T-helper 9 cell (primary cell): ENCODE measurements at places on chromosomes 16 and 17.

DNA sequence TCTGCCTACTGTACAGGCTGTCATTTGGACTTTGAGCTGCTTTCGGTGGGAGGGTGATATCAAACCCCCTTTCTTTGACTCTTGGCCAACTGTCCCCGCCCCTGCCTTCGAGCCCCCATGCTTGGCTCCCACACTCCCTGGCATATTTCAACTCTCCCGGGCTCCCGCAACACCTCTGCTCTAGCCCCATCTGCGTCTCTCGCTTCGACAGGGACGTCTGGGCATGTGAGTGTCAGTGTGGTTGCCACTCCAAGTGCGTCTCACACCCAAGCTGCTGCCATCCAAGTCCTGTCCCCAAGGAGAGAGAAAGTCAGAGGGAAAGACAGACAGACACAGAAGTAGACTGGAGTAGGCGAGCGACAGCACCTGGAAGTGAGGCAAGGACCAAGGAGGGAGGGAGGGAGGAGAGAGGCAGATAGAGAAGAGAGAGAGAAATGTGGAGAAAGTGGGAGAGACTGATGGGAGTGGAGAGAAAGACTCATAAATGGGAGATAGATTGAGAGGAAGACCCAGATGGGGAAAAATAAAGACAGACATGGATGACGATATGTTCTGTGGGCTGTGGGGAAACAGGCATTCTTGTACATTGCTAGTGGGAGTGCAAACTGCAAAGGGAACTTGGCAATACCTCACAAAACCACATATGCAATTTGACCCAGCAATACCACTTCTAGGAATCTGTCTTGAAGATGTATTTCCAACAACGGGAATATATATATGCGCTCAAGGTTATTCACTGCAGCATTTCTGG, 11.8 kb downstream of the STARD3 start:
- DNase-seq = no peak

DNA sequence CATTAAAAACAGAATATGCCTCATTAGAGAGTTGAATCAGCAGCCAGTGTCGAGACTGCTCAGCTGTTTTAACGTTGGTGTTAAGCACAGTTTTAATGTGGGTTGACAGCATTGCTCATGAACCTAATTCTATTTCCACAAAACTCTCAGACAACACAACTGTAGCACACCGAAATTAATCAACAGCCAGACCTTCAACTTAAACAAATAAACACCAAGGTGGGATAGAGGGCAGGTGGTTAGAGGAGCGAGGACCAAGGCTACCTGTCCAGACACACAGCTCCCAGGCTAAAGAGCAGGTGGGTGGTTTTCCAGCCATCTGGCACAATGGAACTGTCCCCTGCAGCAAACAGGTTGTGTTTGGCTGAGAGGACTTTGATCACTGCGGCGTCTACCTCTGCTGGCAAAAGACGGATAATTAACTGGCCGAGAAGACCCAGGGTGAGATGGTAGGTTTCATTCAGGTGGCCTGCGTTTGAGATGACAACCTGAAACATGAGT, 69.6 kb upstream of the ATP2A3 start:
- DNase-seq = no peak

DNA sequence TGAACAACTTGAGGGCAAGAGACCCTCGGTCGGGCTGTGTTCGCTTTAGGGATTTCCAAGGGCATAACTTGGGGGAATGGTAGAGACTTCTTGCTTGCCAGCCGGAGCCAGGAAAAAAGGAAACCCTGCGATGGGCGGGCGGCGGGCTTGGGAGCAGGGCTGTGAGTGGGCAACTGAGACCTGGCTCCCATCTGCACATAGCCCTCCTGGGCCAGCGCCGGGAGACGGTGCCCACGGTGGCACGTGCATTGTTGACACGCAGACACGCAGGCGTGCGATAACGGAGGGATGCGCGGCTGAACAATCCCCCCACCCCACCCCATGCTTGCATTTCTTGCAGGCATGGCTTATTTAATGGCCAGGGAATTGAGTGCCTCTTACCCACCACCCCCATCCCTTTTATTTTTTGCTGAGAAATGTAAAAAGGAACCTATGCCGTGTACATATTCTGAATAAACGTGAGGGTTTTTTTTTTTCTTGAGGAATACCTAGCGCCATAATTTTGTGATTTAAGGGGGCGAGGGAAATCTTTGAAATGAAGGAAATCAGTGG, 17.1 kb upstream of the ZFHX3 start:
- DNase-seq = no peak

DNA sequence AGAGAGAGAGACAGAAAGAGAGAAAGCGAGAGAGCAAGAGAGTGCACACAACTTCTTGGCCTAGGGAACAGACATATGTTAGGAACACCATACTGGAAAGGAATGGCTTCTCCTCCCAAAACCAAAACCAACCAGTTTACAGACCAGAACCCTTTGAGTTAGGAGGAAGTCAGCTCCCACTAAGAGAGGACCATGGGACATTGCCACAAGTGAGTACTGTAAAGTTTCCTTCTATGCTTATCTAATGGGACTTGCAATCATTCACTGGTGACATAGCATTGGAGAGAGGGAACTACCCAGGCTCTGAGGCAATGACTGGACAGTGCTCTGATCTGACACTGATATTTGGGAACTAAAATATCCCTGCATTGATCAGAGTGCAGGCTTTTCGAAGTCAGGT, 32.4 kb downstream of the TBC1D3B start:
- no peak for DNase-seq

GRCh38 chr17:9259419-9259818, 238.1 kb downstream of the NTN1 start:
- no peak for DNase-seq

DNA sequence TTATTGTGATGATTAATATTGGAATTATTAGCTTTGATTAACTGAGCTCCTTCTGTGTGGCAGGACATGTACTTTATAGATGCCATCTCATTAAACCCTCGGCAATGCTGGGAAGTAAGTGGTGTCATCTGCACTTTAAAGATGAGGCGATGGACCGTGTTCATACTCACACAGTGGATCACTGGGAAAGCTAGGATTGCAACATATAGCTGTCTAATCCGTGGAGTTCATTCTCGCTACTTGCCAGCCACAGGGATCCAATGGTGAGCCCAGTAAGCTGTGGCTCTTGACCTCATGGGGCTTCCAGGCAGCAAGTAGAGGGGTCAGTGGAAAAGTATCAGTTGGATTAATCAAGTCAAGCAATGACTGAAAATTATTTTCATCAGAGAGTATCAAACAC, 587.9 kb downstream of the CDH13 start:
- no peak for DNase-seq

DNA sequence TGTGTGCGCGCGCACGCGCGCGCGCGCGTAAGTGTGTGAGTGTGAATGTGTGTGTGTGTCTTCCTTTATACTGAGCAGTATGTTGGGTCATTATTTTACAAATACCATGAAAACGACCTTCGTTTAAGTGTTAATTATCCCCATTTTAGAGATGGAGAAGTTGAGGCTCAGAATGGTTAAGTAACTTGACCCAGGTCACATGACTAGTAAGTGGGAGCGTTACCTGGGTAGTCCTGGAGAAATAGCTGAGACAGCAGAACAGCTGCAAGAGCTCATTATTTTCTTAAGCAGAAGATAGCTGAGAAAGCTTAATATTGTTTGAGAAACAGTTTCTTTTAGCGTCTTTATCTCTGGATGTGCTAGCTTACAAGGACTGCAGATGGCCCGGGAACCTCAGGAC, 78.8 kb downstream of the IRX3 start:
- no peak for DNase-seq

GRCh38 chr16:4570086-4570485, 13.9 kb downstream of the C16orf96 start:
- no peak for DNase-seq

- no peak for DNase-seq
Measured at GRCh38 chr16:70649300-70649699, 2.9 kb downstream of the IL34 start.

DNA sequence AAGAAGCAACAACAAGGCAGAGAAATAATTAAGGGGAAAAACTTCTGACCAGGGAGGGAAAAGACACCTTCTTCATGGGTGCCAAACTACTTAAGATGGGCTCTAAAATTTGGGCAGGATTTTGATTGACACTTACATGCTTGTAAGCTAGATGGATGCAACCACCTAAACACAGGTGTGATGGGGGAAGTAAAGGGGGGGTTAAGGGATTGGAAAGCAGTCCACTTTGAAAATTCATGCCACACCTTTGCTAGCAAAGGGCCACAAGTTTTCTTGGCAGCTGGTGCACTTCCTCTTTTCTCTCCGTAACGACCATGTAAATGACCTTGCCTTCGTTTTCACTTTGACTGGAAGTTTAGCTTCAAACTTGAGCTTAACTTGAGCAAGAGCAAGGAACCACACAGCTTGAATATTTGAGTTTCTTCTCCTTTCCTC, 14.3 kb upstream of the PRKAR1A start:
- no peak for DNase-seq

DNA sequence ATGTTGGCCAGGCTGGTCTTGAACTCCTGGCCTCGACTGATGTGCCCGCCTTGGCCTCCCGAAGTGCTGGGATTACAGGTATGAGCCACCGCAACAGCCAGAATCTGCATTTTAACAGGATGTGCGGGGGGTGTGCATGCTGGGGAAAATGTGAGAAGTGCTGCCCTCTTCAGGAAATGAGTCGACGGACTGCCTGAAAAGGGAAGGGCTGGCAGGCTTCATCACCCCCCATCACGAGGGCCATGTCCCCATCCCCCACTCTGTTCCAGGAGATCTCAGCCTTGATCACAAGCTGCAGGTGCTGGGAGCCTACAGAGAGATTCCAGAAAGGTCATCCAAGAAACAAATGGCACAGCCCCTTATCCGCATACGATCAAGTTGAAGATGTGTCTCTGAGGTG, 195.3 kb upstream of the RPL38 start:
- DNase-seq = no peak

GRCh38 chr16:47627721-47628120, 166.6 kb downstream of the PHKB start:
- no peak for DNase-seq

DNA sequence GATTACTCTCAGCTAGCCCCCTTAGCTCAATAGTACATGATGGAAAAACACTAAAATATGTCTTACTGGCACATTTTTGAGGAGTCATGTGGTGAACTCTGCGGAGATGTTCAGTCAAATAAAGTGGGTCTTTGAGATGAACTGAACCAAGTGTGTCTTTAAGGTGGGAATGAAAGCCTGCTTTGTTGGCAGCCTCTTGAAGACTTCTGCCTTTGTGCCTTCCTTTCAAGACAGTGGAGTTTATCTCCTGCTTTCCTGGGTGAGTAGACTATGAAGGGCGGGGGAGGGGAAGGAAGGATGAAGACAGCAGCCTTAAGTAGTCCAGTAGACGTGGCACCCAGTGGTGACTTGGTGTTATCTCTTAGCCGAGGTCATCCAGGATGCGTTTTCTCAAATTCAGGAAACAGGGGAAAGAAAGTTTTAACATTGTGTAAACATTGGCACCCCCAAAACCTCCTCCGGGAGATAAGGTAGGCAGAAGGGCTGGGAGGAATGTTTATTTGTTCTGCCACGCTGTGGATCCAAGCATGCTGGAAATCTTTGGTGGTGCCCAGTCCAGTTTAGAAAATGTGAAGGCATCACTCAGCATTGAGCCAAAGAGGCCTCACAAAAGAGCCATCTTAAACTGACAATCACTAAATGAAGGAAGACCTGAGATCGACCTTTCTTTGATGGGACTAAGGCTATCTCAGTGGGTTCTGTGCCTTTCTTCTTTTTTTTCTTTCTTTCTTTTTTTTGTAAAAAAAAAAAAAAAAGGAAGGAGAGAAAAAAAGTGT, 220.6 kb downstream of the FTO start:
- DNase-seq = no peak

DNA sequence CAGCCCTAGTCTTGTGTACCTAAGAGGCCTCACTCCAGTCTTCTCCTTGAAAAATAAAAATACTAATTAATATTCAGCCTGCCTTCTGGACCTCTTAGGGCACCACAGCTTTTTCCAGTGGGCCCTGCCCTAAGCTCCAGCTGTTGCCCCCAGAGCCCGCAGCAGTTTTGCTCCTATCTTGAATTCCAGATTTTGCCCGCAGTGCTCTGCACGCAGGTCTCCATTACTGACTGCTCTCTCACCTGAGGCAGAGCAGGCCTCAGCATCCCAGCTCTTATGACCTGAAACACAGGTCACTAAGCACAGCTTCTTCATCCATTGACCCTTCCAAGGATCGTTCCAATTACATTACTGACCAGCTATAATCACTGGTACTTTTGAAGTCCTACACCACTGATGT, 28.4 kb upstream of the NAGLU start:
- no peak for DNase-seq

- DNase-seq = peak; percentile 47
Measured at GRCh38 chr16:22161999-22162655, at the start of gene SDR42E2. Gene SDR42E2 (plus strand): TSS chr16:22162506. CDS start chr16:22165583, 3,077 bp downstream.

- DNase-seq = peak; percentile 27
Measured at GRCh38 chr17:4901648-4902344, 1.1 kb downstream of the CHRNE start.

DNA sequence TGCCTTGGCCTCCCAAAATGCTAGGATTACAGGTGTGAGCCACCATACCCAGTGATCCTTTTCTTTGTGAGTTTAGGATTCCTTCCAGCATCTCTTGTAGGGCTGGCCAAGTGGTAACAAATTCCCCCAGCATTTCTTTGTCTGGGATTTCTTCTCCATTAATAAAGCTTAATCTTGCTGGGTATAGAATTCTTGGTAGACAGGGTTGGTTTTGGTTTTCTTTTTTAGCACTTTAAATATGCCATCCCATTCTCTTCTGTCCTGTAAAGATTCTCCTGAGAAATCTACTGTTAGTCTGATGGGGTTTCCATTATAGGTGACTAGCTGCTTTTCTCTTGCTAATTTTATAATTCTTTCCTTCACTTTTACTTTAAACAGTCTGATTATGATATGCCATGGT, 173.0 kb upstream of the TOM1L1 start:
- DNase-seq = no peak

DNA sequence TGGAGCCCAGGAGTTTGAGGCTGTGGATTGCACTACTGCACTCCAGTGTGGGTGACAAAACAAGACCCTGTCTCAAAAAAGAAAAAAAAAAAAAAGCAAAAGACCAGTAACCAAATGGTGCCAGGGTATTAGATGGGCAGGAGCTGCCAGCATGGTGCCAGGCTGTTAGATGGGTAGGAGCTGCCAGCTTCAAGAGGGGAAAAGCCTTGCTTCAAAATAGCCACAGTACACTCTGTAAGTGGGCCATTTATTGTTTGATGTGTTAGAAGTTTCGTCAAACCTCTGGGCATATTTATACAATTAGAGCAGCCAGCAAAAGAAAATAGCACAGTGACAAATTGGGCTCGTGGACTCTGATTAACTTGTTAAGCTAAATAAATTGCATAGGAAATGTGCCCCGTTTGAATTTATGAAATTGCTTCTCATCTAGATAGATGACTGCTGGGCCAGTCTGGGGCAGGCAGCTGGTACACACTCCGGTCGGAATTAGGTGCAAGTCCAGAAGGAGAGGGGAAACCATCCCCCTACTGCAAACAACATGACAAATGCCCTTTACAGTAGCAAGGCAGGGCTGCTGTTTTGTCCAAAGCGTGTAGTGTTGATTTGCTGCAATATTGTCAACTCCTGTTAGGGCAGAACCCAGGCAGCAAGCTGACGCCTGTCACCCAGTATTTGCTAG, 126.3 kb upstream of the IRX3 start:
- DNase-seq = no peak

GRCh38 chr17:27343294-27343693, 49.4 kb downstream of the WSB1 start:
- DNase-seq = no peak

GRCh38 chr16:31472709-31473203, 804 bp downstream of the TGFB1I1 start:
- DNase-seq = peak; percentile 24
